Suppressor macrophage treated with lipopolysaccharide for 1 hour (primary cell): ENCODE measurements at places on chromosomes 2 and 18.
A peak's percentile ranks its signal among the peaks of the same experiment; 100 is the strongest.

DNA sequence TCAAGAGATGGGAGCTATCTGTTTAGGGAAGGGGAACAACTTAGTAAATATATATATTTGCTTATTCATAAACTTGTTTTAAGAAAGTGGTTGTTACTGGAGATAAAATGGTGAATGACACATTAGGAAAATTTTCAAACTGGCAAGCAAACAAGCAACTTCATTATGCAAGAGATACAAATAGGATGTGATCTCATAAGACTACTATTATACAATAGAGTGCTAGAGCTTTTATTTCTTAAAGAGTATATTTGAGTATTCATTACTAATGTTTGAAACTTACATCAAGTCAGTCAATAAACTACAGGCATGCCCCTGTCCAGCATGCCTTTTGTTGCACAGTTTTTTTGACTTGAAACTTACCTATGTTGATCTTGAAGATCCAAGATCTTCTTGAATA lies 355.2 kb upstream of the KCNJ3 start:
- no peak for DNase-seq

DNA sequence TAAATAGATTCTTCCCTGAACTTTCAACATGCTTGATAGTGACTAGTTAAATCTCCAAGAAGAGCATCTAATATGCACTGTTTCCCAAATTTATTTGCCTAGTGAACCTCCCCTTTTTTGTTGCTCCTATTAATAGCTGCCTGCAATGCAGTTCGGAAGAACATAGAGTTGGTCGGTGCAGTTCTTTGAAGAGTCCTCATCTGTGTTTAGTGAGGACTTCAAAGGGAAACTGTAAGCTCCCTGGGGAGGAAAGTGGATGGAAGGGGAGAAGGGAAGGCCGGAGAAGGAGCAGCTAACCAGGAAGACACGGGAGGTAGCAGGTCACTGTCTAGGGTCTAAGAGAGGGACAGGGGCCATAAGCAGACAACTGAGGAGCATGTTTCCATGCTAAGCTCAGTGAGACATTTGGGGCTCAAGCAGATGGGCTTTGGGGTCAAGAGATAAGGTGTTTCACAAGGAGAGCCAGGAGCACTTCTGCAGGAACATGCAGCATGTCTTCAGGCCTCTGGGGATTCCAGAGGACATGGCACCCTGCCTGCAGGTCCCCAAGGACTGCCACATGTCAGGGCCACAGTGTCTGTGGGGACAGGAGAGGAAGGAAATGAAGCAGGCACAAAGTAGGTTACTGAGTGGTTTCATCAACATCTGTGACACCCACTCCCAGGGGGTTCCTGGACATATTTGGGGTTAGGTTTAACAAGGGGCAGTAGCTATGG lies 48.7 kb upstream of the ANXA4 start:
- DNase-seq: peak; percentile 49

DNA sequence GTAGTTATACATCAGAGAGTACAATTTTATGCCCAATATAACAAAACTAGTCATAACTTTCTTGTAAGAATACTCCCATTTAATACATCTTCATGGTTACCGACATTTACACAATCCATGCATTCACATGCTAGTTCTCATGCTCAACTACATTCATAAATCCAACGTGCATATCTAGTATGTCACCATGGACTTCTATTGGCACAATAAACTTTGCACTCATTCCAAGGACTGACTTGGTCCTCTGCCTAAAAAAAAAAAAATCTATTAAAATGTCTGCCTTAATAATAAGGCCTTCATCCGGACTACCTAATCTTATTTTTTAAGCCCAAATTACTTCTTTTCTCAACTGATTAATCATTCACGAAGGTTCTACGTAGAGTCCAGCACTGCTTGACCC lies 107.8 kb upstream of the PGAP1 start:
- no peak for DNase-seq

DNA sequence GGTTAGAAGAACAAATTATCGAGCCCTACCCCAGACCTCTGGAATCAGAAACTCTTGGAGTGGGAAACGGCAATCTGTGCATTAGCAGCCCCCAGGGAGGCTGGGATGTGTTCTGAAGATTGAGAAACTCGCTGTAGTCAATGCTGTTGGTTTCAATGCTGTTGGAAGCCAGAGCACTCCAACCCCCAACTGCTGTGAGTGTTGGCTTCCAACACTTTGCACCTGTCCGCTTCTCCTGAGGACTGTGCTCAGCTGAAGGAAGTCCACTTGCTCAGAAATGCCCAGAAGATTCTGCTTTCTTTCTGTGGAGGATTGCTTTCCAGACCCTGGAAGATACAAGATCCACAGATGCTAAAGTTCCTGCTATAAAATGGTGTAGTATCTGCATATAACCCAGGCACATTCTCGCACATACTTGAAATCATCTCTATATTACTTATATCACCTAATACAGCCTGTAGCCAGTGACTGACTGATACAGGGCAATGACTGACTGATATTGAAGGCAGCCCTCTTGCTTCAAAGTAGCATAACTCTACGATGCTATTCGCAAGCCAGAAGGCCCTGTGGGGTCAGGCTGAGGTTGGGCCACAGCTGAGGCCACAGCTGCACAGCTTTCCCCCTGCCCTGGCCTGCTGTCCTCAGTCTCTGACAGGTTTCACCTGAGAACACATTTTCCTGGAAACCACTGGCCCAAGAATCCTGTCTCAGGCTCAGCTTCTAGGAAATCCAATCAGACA lies 757.7 kb upstream of the ID2 start:
- no peak for DNase-seq
